ENCODE measurements at places on chromosomes 6 and 20.

GRCh38 chr6:90440586-90441283, 144.1 kb upstream of the BACH2 start:
- peak; percentile 42 for DNase-seq

DNA sequence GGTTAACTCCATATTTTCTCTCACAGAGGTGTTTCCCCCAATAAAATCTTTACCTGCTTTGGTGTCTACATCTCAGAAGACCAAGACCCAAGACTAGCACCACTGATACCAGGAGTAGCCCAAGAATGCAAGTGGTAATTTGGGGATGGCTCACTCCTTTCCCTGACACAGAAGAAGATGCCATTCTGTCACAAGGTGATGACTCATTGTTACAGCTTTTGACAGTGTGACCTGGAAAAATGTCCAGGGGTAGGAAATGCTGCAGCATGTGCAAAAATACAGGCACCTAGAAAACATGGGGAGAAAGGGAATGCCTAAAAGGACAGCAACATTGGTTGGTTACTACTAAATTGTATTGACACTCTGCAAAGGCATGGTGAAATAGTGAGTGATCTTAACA, 254.0 kb upstream of the GJE1 start:
- DNase-seq: no peak

- DNase-seq: no peak
Observed at GRCh38 chr20:37821696-37822095, 81.2 kb upstream of the VSTM2L start.

DNA sequence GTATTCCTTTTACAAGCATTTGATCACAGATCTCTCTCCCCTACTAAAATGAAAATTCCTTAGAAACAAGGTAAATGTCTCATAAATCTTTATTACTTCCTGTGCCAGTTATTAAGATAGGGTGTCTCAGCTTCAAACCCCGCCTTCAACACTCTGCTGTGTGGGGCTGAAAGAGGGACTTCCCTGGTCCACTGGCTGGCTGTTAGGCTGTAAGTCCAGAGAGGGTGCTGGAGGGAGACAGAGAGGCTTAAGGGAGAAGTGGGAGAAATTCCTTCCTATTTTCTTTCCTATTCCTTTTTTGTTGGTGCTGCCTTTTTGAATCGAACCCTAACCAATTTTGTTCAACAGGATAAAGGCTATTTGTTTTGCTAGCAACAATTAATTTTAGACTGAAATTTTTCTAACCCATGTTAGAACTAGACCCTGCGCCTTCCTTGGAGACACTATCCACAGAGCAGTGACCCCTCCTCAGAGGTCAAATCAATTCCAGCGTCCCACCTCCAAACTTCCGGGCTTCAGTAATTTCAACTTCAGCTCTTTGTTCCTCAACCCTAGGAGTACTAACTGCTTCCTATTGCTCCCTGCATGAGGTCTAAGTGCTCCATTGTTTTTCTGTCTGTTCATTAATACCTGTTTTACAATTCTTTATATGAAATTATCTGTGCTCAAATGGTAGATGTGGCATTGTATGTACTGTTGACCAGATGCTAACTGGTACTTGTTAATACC, 207.5 kb upstream of the OPRM1 start:
- no peak for DNase-seq

DNA sequence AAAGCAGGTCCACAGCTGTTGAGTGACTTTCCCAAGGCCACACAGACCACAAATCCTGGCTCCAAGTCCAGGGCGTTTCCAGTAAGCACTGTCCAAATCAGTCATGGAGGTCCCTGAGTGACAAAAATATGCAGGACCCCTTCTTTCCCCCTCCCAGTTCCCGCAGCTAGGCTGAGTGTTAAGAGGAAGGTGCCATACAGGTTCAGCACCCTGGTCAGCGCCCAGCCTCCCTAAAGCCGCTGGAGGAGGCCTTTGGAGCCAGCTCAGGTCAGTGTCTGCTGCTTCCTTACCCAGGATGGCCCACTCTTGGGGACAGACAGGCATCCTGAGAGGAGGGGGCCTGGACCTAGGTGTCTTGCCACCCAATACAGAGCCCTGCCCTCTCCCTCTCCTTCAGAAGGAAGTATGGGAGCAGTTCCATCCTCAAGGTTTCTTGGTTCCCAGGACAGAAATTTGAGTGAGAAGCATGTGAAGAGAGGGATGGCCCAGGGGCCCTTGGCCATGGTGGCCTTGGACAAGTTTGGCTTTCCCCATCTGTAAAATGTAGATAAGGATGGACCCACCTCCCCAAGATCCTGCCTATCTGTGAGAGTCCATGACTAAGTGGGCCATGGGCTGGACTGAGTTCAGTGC, 13.2 kb downstream of the TMEM74B start:
- DNase-seq: no peak

DNA sequence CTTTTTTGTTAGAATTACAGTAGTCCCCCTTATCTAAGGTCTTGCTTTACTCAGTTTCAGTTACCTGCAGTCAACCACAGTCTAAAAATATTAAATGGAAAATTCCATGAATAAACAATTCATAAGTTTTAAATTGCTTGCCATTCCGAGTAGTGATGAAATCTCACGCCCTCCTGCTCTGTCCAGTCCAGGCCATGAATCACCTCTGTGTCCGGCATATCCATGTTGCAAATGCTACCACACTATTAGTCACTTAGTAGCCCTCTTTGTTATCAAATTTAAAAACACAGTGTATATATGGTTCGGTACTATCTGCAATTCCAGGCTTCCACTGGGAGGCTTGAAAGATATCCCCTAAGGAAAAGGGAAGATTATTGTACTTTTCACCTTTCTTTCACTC, 164.6 kb upstream of the FAM83B start:
- DNase-seq: no peak

GRCh38 chr6:21751608-21752007, 158.1 kb downstream of the SOX4 start:
- DNase-seq: no peak

- DNase-seq: no peak
Observed at GRCh38 chr6:12007473-12007872, 4.6 kb upstream of the HIVEP1 start.

DNA sequence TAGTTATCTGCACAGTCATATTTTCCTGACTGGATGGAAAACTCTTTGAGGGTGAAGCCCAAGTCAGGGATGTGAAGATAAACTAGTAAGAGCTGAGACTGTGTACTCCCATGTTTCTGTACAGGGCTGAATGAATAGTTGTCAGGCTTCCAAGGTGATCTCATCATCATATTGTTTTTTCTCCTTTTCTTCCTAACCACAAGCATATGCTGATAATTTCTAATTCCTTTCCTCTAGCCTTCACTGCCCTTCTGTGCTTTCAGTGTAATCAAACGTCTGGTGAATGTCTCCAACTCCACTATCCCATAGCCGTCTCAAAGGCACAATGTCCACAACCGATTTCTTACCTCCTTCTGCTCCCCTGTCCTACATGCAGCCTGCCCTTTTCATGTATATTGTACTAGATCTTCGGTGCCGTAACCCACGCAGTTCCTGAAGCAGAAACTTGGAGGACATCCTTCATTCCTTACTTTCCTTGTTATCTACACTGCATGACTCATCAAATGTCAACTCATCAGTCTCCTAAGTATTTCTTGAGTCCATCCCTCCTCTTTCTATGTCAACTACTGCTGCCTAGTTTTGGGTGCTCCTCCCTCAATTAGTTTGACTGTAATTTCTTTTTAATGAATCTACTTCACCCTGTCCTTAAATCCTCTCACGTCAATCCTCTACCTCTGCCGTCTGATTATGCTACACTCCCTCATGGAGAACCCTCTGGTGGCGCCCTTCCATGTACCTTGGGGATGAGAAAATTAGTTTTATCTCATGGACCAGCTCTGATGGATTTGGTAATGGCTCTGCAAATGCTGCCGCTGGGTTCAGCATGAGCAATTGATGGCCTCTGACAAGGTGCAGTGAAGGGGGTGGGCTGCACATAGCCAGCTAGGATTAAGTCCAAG, 21.9 kb downstream of the NCOA7 start:
- DNase-seq: no peak

DNA sequence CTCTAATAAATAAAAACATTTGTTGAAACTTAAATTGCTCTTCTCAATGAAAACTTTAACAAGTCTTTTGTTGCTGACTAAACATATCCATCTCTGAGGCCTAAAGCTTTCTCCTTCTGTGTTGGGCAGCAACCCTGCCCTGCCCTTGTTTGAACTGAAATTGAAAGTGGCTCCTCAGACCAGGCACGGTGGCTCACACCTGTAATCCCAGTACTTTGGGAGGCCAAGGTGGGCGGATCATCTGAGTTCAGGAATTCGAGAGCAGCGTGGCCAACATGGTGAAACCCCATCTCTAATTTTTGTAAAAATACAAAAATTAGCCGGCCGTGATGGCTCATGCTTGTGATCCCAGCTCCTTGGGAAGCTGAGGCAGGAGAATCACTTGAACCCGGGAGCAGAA, 29.2 kb upstream of the GNRH2 start:
- no peak for DNase-seq

DNA sequence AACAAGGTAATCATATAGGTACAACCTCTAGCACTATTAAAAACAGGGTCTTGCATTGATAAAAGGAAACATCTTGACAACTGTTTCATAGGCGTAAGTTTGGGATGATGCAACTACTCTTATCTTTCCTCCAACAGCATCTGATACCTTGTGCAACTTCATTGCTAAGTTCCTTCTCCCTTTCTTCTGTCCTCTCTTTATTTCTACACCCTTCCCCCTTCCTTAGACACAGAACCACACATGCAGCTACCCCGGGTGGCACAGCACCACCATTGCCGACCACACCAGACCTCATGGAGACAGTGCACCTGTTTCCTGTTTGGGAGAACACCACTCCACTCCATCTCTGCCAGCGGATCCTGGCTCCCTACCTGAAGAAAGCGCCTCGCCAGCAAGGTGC, 14.4 kb downstream of the MYB start:
- no peak for DNase-seq

DNA sequence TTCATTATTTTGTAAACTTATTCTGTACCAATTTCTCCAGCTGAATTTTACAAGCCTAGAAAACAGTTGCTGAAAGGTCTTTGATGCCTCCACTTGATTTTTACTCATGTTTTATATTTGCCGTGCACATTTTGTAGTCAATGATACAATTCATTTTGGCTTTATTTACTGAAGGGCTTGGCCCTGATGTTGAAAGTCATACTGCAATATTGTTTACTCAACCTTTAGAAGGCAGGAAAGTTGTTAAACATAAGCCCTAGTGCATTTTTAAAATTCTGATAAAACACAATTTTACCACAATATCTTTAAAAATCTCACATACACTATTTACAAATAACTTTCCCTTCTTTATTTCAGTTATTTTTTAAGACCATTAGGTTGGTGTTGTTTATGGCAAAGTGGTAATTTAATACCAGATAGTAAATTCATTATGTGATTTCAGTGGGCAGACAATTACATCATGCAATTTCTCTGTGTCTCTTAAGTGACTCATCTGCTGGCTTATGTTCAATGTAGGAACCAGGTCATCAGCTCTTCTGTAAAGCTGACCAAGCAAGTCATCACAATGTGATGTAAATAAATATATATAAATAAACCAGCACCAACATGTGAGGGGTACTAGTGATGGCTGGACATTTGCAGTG, 121.1 kb upstream of the SLC35B3 start:
- no peak for DNase-seq

- no peak for DNase-seq
Observed at GRCh38 chr6:33808641-33809180, 4.9 kb upstream of the MLN start.

DNA sequence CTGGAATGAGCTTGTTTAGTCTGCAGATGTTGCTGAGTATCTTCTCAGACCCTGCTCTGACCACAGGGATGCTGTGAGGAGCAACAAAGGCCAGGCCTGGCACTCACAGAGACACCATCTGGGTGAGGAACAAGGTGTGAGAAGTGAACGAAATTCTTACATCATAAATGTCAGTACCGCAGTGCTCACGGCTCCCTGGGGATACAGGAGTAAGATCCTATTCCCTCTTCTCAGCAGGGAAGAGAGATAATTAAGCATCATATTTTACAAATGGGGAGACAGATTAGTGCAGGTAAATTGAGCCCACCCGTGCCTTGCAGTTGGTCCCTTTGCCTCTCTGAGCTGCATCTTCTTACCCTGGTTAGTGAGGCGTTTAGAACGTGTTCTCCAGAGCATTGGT, 106.2 kb downstream of the DTD1 start:
- DNase-seq: no peak

GRCh38 chr6:128446497-128446896, 73.9 kb downstream of the PTPRK start:
- DNase-seq: no peak

DNA sequence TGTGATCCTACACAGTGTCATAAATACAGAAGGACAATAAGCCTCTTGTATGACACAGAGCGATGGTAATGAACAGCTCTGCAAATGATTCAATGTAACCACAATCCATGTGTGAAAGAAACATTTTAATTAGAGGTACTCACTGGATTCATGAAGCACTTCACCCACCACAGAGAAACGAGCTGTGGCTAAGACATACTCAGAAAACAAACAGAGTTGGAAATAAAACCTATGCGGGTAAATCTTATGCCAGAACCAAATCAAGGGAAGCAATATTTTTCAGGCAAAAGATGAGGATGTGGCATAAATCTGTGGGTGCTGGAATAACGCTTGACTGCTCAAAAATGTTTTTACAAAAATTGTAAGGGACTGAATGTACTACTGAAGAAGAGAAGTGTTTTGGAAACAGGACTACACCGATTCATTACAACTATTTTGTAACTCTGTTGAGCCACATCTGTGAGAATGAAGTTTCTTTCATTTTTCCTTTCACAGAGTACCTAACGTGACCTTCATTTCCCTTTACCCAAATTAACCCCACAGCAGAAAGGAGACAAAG, 112.1 kb downstream of the WDR27 start:
- DNase-seq: no peak

DNA sequence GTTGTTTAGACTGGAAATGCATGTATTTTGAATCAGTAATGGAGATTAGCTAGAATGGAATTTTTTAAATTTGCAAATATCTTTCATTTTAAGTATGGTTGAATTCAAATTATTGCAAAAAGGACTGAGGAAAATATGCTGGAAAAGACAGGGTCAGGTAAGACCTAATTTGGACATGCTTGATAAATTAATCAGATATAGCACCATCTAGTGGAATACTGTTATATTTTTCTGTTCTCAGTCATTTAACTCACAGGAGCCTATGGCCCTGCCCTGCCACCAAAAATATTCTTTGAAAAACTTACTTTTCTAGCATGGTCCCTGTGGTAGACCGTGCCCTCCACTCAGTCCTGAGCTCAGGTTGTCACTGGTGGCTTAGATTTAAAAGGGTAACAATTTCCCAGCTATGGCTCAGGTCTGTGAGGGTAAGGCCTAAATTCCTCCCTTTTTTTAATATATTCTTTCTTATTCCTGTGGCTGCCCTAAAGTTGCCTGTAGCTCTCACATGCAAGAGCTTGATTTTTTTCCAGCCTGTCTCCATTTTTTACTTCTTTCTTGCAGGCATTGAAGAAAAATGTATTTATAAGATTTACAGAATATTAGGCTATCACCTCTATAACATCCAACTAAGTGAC, 25.3 kb upstream of the KIAA1586 start:
- no peak for DNase-seq

GRCh38 chr6:36615018-36615761, 21.0 kb downstream of the SRSF3 start:
- peak; percentile 40 for DNase-seq

GRCh38 chr6:156396791-156397418, 380.3 kb upstream of the ARID1B start:
- peak; percentile 7 for DNase-seq

Measured in dorsolateral prefrontal cortex (tissue), 122 donors.